ENCODE measurements at places on chromosomes 1 and 21. TPM values are rescaled to one million over a fixed set of nuclear protein-coding genes. Genes with fewer than 3 reads are reported as not detected.

DNA sequence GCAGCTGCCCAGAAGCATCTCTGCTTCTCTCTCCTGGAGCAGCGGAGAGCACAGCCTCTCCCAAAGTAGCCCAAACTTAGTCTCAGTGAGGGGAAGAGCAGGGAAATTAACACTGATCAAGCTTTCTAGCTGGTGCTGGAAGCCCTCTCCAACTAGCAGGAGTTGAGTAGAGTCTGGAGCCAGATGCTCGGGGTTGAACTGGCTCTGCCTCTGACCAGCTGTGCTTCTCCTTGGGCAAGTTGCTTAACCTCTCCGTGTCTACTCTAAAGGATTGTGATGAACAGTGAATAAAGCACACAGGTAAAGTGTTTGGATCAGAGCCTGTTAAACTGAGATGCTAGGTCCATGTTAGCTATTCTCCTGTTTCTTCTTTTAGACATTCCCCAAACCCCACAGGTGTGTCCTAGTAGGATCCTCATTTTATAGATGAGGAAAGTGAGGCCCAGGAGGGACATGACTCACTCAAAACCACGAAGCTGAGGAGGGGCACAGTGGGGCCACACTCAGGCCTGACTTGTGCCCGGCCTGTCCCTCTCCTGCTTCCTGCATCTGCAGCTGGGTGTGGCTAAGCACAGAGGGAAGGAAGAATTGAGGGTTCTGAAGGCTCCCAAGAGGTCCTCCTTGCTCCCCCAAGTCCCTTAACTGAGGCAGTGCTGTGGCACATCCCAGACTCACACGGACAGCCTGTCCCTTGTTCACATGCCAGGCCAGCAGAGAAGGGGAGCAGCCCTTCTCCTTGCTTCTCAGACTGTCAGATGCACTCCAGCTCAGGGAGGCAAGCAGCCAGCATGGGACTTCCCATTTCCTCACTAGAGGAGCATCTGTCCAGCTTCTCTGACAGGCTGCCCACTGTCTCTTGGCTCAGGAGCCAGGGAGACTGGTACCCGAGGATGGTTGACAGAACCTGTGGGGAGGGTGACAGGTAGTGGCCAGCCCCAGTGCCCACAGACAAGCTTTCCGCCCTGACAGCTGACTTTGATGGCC, 152.0 kb upstream of the IGSF21 start:
- H3K27me3 ChIP-seq: no peaks in the 10 kb centered on the region
- no peaks in the 10 kb centered on the region for H3K36me3 ChIP-seq
- H3K4me1 ChIP-seq: no peaks in the 10 kb centered on the region
- no peak overlapping the region for H3K27ac ChIP-seq
- H3K4me3 ChIP-seq: no peak overlapping the region

Gene BNIPL
- 0.42 TPM for total RNA-seq

DNA sequence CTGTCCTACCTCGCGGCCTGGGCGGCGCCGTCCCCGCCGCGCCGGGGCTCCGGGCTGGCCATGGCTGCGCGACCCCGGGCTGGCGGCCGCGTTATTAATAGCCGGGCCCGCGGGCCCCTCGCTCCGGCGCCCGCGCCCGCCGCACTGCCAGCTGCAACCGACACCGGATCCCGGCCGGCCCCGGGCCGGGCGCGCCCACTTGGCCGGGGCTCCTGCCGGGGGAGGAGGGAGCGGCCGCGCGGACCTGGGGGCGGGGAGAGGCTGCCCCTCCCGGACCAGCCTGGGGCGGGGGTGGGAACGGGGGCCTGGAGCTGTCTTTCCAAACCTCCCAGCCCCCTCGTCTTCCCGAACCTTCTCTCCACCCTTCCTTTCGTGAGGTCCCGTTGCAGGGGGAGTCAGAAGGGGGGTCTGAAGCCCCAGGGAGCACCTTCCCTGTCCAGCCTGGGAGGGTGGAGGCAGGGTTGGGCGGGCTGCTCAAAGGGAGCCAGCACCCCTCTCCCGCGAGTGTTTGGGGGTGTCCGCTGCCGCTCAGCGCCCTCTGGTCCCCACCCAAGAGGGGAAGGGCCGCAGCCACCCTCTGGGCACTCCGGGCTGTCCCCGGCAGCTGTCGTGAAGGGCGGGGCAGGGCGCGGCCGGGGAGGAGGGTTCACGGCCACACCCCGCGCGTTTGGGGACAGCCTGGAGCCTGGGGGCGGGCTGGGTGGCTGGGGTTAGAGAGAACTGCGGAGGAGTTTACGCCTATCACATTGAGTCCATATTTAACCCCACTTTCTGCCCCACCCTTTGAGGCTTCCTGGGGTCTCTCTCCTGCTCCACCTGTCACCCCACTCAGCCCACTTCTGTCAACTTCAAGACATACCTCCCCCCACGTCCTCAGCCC, at the start of gene SYNC:
SYNC (minus strand) TSS at position 172 of the 880 bp plus-strand sequence; CDS start at position 62, 110 bp downstream.
- H3K4me3 ChIP-seq: peak within 1 kb of the TSS; percentile 49
- H3K27me3 ChIP-seq: no peaks in the 10 kb centered on the region

GRCh38 chr1:183780159-183780558, 24.8 kb upstream of the RGL1 start:
- H3K4me1 ChIP-seq: no peaks in the 10 kb centered on the region
- no peaks in the 10 kb centered on the region for H3K36me3 ChIP-seq
- no peak overlapping the region for H3K27ac ChIP-seq
- no peak for DNase-seq
- H3K4me3 ChIP-seq: no peak overlapping the region
- no peaks in the 10 kb centered on the region for H3K27me3 ChIP-seq

DNA sequence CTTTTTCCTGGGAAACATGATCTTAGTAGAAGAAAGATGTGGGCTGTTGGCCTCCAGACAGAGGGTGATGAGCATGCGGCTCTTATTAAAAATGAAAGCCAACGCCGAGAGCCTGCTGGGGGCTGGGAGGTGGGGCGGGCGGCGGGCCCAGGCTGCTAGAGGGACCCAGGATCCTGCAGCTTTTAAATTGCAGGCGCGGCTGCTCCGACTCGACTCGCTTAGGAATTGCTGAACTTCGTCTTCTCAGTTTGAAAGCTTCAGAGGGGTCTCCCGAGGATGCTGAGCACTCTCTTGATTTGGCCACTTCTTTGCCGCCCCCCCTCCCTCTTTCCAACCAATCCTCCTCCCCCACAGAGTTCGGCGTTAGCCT, 1.2 kb downstream of the AGPAT3 start:
- no peaks in the 10 kb centered on the region for H3K4me1 ChIP-seq
- H3K27me3 ChIP-seq: no peaks in the 10 kb centered on the region
- DNase-seq: no peak
- no peaks in the 10 kb centered on the region for H3K36me3 ChIP-seq
- peak overlapping the region; percentile 89 for H3K27ac ChIP-seq

DNA sequence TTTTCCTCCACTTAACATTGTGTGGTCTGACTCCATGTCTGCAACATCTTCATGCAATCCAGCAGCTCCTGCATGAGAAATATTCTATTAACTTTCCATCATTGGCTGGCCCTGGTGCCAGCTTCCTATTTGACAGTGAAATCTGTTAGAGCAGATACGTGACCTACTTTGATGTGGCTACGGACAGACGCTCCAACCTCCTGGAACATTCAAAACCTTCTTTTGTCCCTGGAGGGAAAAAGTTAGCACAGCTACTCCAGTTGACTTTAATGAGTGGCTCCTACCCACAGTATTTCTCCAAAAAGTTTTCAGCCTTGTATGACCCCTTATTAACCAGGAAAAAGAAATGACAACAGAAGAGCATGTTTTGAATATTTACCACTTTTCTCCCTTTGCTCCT, 22.0 kb downstream of the PRAMEF20 start:
- no peaks in the 10 kb centered on the region for H3K36me3 ChIP-seq
- no peak overlapping the region for H3K27ac ChIP-seq
- H3K27me3 ChIP-seq: no peaks in the 10 kb centered on the region
- H3K4me1 ChIP-seq: no peaks in the 10 kb centered on the region
- no peak for DNase-seq

DNA sequence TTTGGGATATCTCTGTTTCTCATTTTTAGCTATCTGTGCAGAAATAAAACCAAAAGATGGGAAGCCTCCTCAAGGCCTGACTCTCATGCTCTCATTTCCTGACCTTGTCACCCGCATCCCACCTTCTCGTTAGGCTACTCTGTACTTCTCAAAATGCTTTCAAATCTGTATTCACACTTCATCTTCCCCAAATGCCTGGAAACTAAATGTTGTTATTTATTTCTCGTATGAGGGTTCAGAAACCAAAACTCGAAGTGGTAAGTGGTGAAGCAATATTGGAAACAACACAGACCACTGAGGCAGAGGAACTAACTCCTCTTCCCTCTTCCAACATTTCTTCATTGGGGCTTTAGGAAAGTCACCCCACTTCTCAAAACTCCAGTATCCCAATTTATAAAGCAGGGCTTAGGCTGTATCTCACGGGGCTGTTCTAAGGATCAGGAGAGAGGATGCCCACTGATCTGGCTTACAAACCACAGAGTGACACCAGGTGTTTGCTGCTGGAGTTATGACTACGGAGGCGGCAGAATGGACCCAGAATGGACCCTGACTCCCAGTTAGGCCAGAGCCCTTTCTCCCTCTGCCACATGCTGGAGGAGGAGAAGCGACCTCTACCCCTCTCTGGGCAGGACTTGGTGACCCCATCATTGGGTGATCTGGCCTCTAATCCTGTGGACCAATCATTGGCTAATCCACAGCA, 3.5 kb downstream of the SLAMF7 start:
- no peak overlapping the region for H3K4me3 ChIP-seq
- no peaks in the 10 kb centered on the region for H3K4me1 ChIP-seq
- H3K27me3 ChIP-seq: no peaks in the 10 kb centered on the region
- DNase-seq: no peak
- no peak overlapping the region for H3K27ac ChIP-seq

DNA sequence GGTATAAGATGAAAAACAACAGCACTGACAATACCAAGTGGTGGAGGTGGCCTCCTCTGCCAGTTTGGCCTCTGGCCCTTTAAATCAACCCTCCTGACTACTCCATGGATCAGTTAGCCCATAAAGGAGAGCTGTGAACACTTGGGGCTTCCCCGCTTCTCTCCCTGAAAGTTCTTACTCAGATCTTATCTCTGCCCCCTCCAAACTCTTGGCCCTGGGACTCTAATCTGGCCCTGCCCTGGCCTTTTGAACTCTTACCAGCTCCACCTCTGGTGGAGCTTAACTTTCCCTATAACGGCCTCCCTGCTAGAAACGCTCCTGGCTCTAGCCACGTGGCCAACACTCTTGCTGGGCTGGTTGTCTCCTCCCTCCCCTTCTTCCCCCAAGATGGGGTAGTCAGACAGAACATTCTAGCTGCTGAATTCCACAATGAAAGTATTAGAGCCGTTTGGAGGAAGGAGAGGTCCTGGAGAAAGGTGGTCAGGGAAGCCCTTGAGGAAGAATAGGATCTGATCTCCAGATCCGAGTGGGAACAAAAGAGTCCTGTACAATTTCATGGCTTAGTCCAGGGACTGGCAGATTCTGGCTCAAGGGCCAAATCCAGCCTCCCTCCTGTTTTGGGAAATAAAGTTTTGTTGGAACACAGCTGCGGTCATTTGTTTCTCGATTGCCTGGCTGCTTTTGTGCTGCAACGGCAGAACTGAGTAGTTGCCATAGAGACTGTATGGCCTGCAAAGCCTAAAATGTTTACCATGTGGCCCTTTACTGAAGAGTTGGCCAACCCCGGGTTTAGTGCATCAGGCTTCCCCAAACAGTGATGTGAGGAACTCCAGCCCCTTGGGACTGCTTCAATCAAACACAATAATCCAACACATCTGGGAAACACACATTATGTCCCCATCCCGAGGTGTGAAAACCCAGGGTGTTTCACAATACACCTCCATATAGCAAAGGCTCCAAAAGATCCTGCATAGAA, 9.5 kb upstream of the PIGR start:
- H3K27me3 ChIP-seq: no peaks in the 10 kb centered on the region
- no peak overlapping the region for H3K27ac ChIP-seq
- H3K4me3 ChIP-seq: no peak overlapping the region
- peak; percentile 39 for DNase-seq
- H3K4me1 ChIP-seq: no peaks in the 10 kb centered on the region

DNA sequence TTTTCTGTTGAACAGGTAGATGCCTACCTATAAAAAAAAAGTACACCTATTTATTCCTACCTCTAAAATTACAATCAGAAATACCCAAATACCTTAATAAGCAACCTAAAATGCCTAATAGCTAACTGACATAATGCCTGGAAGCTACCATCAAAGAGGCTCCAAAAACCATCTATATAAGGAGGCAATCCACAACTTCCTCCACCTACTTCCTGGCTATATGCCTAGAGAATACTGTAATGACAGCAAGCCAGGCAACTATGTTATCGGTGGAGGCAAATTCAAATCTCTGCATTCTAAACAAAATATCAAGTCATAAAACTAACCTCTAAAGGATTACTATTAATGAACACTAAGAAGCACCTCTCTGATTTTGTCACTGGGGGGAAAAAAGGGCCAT, 10.1 kb downstream of the ZNF644 start:
- no peak overlapping the region for H3K27ac ChIP-seq
- no peaks in the 10 kb centered on the region for H3K27me3 ChIP-seq
- no peaks in the 10 kb centered on the region for H3K36me3 ChIP-seq

GRCh38 chr21:29669416-29669815, 270.4 kb downstream of the GRIK1 start:
- no peak overlapping the region for H3K27ac ChIP-seq
- no peak for DNase-seq
- no peaks in the 10 kb centered on the region for H3K36me3 ChIP-seq
- H3K4me3 ChIP-seq: no peak overlapping the region

Gene E2F2
- total RNA-seq: 0.53 TPM

Gene TRIM46
- not detected for total RNA-seq

Gene KLHL21
- 22.0 TPM for total RNA-seq

GRCh38 chr1:24364605-24364974, 45.4 kb downstream of the GRHL3 start:
- H3K4me1 ChIP-seq: no peaks in the 10 kb centered on the region
- H3K27me3 ChIP-seq: no peaks in the 10 kb centered on the region
- H3K4me3 ChIP-seq: no peak overlapping the region
- no peaks in the 10 kb centered on the region for H3K36me3 ChIP-seq

Gene PLXNA2
- 5.6 TPM for total RNA-seq

DNA sequence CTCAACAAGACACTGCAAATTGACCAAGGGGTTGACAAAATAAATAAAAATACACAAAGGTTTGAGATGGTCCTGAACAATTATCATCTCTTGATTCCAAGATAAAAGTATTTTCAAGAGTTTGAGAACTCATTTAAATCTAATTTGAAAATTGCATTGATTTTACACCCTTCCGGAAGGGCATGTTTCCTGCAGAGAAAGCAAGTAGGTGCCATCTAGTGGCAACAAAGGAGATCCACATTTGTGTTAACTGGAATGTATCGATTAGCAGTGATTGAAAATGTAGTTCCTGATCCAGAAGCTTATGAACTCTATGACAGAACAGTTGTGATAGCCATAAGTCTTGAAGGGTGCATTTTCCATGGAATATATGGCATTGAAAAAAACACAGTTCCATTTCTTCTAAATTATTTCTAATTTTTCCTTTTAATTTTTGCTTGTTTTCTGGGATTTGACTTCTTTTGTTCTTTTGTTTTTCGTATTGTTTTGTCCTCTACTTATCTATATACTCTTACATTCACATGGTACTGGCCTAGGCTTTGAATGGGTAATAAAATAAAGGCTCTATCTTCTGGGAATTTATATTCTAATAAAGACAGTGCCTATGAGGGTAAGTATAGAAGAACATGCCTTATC, 143.7 kb downstream of the DNM3 start:
- H3K36me3 ChIP-seq: no peaks in the 10 kb centered on the region
- peaks cover 5% of the 10 kb centered on the region for H3K4me1 ChIP-seq
- no peaks in the 10 kb centered on the region for H3K27me3 ChIP-seq
- H3K27ac ChIP-seq: no peak overlapping the region

Gene SH2D2A
- 0.74 TPM for total RNA-seq

All from right lobe of liver (tissue), 6 donors.